ENCODE measurements at places on chromosomes 6 and 20. TPM values are rescaled to one million over a fixed set of nuclear protein-coding genes. Genes with fewer than 3 reads are reported as not detected.

The TFAP2B gene
- not detected for total RNA-seq

The PLAGL1 gene
- total RNA-seq, result 8.3 TPM

The ECT2L gene
- not detected for total RNA-seq

The FRK gene
- 1.4 TPM for total RNA-seq

The BPIFB1 gene
- 0.06 TPM for total RNA-seq

The E2F1 gene
- total RNA-seq, result 22.3 TPM

The ZNF391 gene
- total RNA-seq, result 0.16 TPM

The FERMT1 gene
- total RNA-seq, result 14.7 TPM

The LHFPL5 gene
- total RNA-seq, result 0.09 TPM

The MCHR2 gene
- total RNA-seq, result not detected

The RHAG gene
- not detected for total RNA-seq

The FOXS1 gene
- 0.32 TPM for total RNA-seq

The ELOVL2 gene
- 6.9 TPM for total RNA-seq

Measured in A549 treated with Hydrocortisone at 1 μM for 4 hours (cell line).